ENCODE measurements at places on chromosomes 2 and 18.

DNA sequence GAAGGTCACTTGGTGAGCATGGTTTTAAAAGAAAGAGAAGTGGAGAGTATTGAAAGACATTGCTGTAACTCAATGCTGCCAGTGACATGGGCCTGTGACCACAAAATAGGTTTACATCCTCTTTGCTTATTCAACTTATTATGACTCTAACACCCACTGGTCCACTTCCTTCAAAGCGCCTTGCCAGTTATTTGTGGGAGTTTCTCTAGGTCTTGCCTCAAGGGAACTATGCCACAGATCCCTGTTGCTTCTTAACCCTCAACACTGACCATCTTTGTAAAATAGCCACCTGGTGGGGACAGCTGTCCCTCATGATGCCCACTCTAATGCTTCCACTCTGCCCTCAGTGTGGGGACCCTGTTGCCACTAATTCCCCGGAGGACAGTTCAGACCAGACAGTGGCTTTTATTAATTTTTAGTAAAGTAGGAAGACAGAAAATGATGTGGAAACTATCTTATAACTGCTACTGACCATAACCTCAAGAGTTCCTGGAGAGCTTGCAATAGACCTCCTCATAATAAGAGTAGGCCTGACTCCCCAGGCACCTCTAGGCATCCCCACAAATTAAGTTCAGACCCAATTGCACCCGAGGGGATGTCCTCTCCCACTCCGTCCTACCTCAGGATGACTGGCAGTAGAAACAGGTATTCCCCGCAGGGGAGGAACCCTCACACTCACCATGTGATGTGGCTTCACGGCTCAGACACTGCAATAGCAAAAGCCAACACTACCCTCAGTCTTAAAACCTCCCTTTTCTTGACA is 31.3 kb upstream of the SLC25A52 start:
- peak; percentile 25 for DNase-seq

DNA sequence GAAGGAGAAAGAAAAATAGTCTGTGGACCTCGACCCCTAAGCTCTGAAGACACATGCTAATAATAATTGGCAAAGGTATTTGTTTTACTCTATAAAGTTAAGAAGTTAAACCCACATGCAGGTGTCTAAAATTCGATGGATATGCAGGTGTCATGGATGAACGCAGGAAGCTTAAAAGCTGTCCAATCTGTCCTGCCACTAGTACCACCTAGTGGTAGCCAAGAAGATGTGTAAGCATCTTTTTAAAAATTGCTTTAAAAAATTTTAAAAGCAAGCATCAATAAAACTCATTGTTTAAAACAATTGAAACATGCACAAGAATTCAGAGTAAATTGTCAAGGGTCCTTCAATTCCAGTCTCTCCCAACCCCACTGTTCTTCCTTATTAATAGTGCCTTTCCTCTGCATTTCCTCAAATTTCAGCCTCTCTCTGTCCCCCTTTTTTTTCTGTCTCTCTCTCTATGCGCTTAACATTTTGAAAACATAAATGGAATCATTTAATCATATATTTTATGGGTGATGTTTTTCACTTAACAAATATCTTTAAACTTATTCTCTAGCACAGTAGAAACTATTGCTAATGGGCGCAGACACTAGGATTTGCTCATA is 30.6 kb upstream of the PPP3R1 start:
- peak; percentile 34 for DNase-seq

DNA sequence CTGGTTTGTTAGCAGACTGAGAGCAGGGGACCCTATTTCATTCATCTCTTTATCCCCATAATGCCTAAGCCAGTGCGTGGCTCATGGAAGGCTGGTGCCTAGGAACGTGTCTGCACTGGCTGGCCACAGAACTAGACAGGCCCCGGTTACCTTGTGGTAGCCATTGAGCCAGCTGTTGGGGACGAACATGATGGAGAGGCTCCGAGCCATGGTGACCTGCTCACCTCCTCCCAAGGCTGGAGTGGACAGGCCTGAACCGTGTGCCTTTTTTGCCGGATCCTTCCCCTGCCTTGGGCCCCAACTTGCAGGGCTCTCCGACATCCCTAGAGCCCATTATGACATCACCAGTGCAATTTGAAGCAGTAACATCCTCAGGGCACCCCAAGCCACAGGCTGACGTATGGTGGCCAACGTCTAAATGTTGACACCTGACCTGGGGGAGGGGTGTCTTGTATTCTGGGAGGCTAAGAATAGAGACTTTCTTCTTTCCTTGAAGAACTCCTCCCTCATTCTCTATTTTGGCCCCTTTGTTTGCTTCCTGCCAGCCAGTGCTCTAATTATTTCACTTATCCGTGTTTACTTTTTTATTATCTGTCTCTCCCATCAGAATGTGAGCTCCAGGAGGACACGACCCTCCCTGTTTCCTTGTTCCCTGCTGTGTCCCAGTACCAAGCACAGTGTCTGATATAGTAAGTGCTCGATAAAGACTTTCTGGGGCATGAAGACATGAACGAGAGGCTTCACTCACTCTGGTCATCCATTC is 12.2 kb upstream of the DNPEP start:
- DNase-seq = no peak

GRCh38 chr2:221360742-221361141 is 211.4 kb downstream of the EPHA4 start:
- no peak for DNase-seq

- DNase-seq = no peak
Observed at GRCh38 chr2:189995679-189996078, 66.8 kb downstream of the MSTN start.

DNA sequence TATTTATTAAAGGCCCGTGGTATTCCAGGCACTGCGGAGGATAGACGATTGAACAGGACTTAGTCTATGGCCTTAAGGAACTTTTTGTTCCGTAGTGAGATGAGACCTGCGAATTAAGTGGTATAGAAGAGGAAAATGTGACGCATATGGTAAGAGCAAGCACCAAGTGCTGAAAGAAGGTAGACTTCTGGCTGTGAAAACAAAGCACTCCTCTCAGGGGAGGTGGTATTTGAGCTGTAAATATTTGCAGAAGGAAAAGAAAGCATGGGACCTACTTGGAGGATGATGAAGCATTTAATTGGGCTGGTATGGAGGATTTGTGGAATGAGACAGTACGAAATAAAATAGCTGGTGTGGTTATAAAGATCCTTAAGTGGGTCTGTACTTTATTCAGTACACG is 62.5 kb downstream of the GPR39 start:
- DNase-seq = no peak

GRCh38 chr18:13247506-13247905 is 28.9 kb downstream of the LDLRAD4 start:
- DNase-seq = no peak

DNA sequence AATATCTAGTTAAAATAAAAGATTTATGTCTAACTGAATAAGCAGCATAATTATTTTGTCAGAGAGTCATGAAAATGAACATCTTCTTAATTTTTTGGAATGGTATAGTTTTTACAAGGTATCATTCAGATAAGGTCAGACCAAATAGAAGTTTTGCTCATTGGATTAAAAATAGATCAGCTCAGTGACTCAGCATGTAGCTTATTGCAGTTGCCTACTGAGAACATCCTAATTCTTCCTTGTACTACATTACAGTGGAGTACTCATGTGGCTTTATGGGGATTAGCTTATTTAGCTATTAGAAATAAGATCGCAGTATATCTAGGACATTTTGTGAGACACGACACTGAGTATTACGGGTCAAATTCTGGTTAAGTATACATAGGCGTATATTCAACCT is 38.2 kb upstream of the PPM1B start:
- DNase-seq = peak; percentile 68

DNA sequence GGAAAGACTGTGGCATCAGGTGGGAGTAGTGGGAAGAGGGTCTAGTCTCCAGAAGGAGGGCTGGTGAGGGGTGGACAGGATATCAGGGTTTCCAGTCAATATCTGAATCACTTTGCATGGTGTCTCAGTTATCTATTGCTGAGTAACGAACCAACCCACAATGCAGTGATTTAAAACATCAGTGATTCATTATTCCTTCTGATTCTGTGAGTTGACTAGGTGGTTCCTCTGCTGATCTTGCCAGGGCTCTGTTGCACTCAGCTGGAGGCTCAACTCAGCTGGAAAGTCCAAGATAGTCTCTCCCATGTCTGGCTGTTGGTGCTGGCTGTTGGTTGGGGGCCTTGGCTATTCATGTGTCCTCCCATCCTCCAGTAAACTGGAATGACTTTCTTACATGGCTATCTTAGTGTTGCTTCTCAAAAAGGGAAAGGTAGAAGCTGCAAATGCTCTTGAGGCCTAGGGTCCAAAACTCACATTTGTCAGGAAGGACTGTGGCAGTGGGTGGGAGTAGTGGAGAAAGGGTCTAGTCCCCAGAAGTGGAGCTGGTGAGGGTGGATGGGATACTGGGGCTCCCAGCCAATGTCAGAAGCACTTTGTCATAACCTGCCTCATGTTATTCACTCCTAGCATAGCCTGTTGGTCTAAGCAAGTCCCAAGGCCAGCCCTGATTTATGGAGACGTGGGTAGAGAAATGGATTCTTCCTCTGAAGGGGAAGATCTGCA is 13.9 kb downstream of the IL1F10 start:
- DNase-seq = no peak

GRCh38 chr18:70154591-70155194 is 50.8 kb downstream of the RTTN start:
- DNase-seq = peak; percentile 11

GRCh38 chr18:53795610-53796009 is 428.9 kb downstream of the MBD2 start:
- no peak for DNase-seq

DNA sequence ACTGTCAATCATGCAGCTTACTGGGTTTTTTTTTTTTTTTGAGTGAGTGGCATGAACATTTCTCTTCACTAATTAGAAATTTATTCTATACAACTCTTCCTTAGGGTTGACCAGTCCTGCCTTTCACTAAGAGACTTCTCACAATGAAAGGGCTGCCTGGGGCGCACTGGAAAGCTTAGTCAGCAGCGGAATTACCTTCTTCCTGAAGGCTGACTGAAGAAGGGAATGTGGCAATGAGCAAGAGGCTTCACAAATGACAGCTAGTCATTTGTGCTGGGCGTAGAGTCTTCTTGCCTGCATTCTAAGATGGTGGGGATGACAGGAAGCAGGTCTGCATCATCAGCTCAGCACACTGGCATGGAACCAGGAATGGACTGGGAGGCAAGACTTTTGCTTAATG is 15.6 kb upstream of the SCN3A start:
- DNase-seq = no peak

- no peak for DNase-seq
Observed at GRCh38 chr18:9000733-9001132, 101.8 kb upstream of the NDUFV2 start.

GRCh38 chr18:74499633-74500032 is 3.5 kb downstream of the CNDP2 start:
- peak; percentile 94 for DNase-seq
